ENCODE measurements at places on chromosomes 7 and 10. TPM values are rescaled to one million over a fixed set of nuclear protein-coding genes. Genes with fewer than 3 reads are reported as not detected.

DNA sequence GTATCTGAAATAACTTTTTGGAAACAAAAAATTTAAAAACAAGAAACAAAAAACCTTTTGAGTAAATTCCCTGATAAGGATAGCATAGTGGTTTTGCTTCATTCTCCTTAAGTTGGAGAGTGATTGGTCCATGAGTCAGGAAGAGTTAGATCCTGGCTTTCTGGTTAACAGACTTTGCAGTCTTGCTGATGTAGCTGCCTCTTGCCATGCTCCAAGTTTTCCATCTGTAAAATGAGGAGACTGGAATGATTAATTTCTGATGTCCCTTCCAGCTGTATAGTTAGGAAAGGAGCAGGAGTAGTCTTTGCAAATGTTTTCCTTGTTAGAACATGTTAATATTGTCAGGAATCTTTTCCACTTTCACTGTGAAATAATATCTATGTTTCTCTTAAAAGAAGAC, 266.6 kb downstream of the DNAJB9 start:
- H3K27me3 ChIP-seq = no peaks in the 10 kb centered on the region
- H3K36me3 ChIP-seq = no peaks in the 10 kb centered on the region
- H3K27ac ChIP-seq = no peak overlapping the region
- no peaks in the 10 kb centered on the region for H3K4me1 ChIP-seq

GRCh38 chr10:70169011-70169410, 1.3 kb downstream of the SAR1A start:
- H3K36me3 ChIP-seq = peaks cover 2% of the 10 kb centered on the region
- no peak overlapping the region for H3K27ac ChIP-seq
- DNase-seq = no peak
- no peaks in the 10 kb centered on the region for H3K4me1 ChIP-seq
- no peaks in the 10 kb centered on the region for H3K27me3 ChIP-seq

GRCh38 chr7:102096012-102096332, 190.7 kb upstream of the SH2B2 start:
- peaks cover 6% of the 10 kb centered on the region for H3K36me3 ChIP-seq
- no peak for DNase-seq
- H3K4me1 ChIP-seq = no peaks in the 10 kb centered on the region
- H3K27me3 ChIP-seq = no peaks in the 10 kb centered on the region

DNA sequence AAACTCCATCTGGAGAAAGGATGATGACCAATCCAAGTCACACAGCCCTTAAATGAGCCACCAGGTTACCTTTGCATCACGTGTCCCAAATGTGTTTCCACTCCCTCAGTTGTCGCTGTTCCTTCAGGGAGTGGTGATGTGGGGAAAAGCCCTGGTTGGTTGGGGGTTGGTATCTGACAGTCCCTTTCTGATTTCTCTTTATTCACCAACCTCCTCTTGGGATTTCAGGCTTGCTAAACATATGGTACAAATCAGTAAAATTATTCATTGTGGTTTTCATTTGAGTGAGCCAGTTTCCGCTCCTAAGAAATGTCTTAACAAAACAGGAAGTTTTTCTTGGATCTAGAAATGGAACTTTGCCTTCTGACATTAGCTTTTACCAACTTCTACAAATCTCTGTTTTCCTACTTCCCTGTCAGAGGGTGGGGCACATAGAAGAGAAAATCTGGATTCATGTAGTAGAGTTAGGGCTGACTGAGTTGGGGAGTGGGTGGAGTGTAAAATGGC, 40.0 kb upstream of the KMT2E start:
- H3K4me3 ChIP-seq = no peak overlapping the region
- H3K27me3 ChIP-seq = no peaks in the 10 kb centered on the region
- no peaks in the 10 kb centered on the region for H3K36me3 ChIP-seq
- H3K27ac ChIP-seq = peak overlapping the region; percentile 48
- H3K4me1 ChIP-seq = peaks cover 10% of the 10 kb centered on the region

GRCh38 chr7:151675196-151675920, 155.7 kb upstream of the RHEB start:
- H3K4me1 ChIP-seq = no peaks in the 10 kb centered on the region
- no peak for DNase-seq
- no peak overlapping the region for H3K27ac ChIP-seq
- no peak overlapping the region for H3K4me3 ChIP-seq
- no peaks in the 10 kb centered on the region for H3K27me3 ChIP-seq

JCAD gene
- 27.1 TPM for total RNA-seq

IKZF1 gene
- total RNA-seq = 36.8 TPM

All from kidney (tissue), 22 donors.